Stimulated activated CD8-positive, alpha-beta memory T cell treated with anti-CD3 and anti-CD28 coated beads, Interleukin-4, amount 100 ng/mL, for 1 hour (primary cell): ENCODE measurements at places on chromosomes 3 and 15.

GRCh38 chr3:167151636-167152035 lies 228.5 kb downstream of the ZBBX start:
- DNase-seq, result no peak

- no peak for DNase-seq
These were observed 10.3 kb downstream of the CTNNB1 start for GRCh38 chr3:41209646-41210045.

GRCh38 chr3:31065765-31066164 lies 171.3 kb upstream of the GADL1 start:
- no peak for DNase-seq

GRCh38 chr15:32888221-32888761 lies 170.5 kb downstream of the GREM1 start:
- DNase-seq, result no peak

DNA sequence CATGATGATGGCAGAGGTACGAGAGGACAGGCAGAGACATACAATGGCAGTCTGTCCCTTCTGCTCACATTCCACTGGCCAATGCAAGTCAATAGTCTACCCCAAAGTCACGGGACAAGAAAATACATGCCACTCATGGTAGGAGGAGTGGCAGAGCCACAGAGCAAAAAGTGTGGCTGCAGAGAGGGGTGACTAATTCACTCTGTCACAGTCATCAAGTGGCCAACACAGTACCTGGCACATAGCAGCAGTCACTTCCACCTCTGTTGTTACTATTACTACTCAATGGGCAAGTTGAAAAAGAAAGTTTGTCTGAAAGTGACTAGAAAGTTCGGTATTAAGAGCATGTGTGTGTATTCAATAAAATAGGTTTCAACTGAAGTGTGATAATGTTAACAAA lies 91.4 kb downstream of the SMAD3 start:
- DNase-seq, result no peak

DNA sequence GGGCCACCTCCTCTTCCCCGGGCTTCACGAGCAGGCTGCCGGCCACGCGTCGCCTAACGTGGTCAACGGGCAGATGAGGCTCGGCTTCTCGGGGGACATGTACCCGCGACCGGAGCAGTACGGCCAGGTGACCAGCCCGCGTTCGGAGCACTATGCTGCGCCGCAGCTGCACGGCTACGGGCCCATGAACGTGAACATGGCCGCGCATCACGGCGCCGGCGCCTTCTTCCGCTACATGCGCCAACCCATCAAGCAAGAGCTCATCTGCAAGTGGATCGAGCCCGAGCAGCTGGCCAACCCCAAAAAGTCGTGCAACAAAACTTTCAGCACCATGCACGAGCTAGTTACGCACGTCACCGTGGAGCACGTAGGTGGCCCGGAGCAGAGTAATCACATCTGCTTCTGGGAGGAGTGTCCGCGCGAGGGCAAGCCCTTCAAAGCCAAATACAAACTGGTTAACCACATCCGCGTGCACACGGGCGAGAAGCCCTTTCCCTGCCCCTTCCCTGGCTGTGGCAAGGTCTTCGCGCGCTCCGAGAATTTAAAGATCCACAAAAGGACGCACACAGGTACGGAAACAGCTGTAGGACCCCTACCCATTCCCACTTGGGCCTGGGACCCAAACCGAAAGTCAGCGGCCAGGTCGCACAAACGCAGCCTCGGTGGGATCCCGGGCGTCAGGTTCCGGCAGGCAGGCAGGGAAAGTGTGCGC lies 1.5 kb downstream of the ZIC1 start:
- DNase-seq, result no peak

DNA sequence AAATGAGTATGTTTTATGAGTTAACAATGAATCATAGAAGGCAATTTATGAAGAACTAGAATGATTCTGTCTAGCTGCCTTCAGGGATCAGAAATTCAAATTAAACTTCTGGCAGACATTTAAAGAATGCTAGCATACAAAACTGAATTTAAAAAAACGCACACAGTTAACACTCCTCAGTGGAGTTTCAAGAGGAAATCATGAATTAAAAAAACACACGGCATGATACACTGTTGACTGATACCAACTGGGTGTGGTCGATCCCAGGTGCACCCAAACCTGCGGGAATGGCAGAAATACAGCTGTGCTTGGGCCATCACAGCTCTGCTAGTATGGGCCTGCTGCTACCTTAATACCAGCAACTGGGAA lies 526.0 kb downstream of the FOXP1 start:
- DNase-seq, result no peak

- DNase-seq, result no peak
These were observed 125.0 kb downstream of the ASB7 start for GRCh38 chr15:100727291-100727851.

- DNase-seq, result no peak
These were observed 396.4 kb upstream of the TPRG1 start for GRCh38 chr3:188775412-188775811.

DNA sequence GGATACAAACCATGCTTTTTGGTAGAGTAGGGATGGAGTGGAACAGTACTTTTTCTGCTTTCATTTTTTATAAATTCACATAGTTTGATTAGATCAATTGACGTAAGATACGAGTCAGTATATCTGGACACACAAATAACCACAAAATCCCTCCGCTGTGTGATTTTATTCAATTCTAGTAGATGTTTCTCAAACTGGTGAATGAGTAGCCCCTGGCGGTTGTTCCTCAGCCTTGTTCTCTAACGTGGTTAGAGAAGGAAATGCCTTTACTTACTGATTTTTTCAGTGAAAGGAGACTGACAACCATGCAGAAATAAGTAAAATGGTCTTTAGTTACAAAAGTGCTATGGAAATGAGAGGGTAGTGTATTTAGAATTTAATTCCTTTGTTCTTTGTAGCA lies 161.0 kb downstream of the TCF12 start:
- DNase-seq, result no peak

GRCh38 chr3:140455521-140456214 lies 222.2 kb upstream of the TRIM42 start:
- no peak for DNase-seq

- DNase-seq, result no peak
These were observed 65.9 kb upstream of the PLXND1 start for GRCh38 chr3:129672412-129672811.

DNA sequence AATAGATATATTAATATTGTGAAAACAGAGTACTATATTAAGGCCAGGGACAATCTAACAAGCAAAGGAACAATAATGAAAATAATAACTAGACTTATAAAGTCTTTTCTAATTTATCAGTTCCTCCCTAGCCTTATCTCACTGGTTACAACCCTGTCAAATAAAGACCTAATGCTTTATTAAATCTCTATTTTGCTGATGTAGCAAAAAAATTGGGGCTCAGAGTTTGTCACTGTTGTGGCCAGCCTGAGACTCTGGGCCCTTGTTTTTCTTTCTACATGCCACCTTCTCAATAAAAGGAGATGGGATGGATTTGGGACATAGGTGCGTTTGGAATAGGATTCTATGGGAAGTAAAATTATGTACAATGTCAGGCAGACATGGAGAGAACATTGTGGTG lies 937.0 kb downstream of the IGSF11 start:
- DNase-seq, result no peak

DNA sequence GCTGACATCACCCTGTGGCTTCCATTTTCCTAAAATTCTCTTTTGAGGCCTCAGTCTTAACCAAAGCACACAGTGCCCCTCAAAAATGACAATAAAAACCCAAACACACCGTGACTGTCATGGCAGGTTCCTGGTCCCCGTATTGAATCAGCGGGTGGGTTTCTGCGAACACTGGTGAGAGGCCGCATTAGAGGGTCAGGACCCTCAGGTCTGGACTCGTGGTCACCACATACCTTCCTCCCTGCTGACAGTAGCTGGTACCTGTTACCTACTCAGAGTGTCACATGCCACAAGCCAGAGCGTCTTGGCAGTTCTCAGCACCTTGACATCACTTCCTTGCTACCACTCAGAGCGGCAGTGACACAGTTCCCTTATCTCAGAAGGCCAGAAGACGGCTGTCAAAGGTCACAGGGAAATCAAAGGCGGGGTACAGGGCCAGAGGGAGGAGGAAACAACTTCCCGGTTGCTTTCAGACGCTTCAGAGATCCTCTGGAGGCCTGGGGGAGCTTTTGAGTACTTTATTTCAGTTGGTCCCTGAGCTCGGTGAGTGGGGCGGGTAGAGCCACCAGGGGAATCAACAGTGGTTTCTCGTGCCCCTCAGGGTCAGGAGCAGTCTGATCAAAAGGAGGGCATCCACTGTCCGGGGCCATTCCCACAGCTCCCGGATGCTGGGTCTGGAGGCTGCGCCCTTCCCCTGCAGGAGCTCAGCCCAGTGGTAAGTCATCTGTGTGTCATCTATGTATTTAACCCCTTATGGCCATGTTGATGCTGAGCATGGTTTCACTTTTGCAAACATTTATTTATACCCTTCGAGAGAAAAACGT lies at the start of the genes CCR5AS and CCRL2:
CCR5AS (minus strand) TSS at position 279 of the 824 bp plus-strand sequence.
CCRL2 (plus strand) TSS at position 472 of the 824 bp plus-strand sequence. CDS start 821 bp downstream, outside the sequence.
- DNase-seq, result no peak

- DNase-seq, result no peak
These were observed 41.8 kb downstream of the LEKR1 start for GRCh38 chr3:156867920-156868319.

DNA sequence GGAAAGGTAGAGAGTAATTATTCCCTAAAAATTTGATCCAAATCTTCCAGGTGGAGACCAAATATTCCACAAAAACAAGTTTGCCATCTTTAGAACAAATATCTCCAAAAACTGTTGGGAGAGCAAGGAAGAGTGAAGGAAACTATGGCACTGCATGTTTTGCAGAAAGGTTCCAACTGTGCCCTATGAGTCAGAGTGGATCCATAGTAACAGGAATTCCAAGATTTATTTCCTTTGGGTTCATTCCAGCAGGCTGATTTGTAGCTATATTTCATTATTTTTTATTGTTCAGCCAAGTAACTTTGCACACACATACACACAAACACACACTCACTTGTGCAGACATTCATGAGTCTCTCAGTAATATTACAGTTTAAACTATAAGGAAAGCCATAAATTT lies 459.7 kb upstream of the EPHA6 start:
- no peak for DNase-seq

GRCh38 chr3:15055019-15055557 lies 10.0 kb downstream of the MRPS25 start:
- no peak for DNase-seq

DNA sequence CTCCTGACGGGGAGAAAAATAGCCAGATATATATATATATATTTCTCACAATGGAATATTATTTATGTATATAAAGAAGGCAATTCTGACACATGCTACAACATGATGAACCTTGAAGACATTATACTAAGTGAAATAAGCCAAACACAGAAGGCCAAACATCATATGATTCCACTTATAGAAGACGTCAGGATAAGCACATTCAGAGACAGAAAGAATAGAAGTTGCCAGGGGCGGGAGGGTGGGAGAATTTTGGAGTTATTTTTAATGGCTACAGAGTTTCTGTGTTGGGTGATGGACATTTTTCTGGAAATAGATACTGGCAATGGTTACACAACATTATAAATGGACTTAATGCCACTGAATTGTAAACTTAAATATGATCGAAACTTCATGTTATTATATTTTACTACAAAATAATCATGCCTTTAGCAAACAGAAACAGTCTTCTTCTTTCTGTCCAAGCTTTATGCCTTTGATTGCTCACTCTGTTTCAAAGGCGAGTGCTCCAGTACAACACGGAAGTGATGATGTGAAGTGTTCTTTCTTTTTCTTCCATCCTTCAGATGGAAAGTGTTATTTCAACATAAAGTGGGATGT lies 514.0 kb downstream of the OCA2 start:
- no peak for DNase-seq

- DNase-seq, result no peak
These were observed 59.2 kb downstream of the CACNA2D2 start for GRCh38 chr3:50444213-50444612.

DNA sequence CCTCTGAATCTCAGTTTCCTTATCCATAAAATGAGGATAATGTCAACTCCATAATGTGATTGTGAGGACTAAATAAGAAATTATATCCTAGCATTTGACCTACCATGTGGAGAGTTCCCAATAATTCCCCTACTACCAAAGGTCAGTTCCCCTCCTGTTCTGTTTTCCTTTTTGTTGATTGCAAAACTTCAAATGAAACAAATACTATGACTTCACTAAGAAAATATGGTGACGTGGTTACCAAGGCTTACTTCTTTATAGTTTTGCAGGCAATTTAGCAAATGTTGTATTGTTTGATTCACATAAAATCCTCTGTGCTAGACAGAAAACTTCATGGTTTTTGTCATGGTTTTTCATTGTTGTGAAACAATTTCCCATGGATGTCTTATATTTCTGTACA lies 153.8 kb upstream of the RORA start:
- DNase-seq, result no peak

- peak; percentile 60 for DNase-seq
These were observed at the start of gene EOGT for GRCh38 chr3:69013253-69014021. TSS of gene EOGT (minus strand) at chr3:69013684. CDS start at chr3:69009846, 3,838 bp downstream.

- DNase-seq, result no peak
These were observed 22.8 kb downstream of the STOML1 start for GRCh38 chr15:73969151-73969759.

DNA sequence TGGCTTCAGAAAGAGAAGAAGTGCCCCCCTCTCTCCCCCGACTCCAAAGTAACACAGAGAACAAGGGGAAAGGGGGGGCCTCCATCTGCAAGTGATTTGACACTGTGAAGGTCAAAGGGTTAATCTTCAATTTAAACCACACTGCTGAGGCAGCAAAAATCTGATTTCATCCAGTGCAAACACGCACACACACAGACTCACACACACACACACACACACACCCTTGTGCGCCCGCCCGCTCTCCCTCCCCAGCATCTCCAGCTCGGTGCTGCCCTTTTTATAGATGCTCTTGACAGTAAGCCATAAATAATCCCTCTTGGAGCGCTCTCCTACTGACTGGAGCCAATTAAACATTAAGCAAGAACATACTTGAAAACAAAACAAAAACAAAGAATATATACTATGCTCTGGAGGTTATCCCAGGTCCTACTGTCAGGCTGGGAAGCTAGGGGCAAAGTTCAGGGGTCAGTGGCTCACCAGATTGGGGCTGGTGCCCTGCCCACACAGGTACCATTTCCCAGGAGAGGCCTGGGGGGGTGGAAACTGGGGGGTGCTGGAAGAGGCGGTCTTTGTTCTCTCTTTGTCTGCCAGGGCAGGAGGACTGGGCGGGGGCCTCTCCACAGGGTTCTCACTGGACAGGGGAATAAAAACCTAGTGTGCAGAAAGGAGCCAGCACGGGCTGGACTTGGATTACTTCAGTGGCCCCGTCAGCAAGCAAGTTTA lies 16.3 kb downstream of the BMF start:
- no peak for DNase-seq

DNA sequence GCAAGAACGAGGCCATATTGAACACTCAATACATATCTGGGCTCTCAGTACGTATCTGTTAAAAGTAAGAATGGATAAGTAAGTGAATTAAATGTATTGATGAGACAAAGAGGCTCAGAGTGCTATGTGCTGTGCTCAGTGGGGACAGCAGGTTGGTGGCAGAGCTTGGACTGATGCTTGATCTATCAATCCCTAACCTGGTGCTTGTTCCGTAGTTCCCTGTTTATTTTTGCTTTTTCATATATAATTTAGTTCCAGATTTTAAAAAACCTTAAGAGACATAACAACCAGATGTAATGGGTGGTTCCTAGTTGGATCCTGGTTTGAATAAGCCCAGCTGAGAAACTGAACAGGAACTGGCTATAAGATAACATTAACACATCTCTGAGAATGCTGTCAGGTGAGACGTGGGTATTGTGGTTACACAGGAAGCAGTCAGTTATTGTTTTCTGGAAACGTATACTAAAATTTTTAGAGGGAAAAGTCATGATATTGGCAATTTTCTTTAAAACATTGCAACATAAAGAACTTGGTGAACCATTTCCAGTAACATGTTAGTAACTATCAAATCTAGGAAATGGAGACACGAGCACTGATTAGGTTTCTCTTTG lies 120.5 kb downstream of the FOXB1 start:
- DNase-seq, result no peak

- no peak for DNase-seq
These were observed 18.3 kb upstream of the EPHB3 start for GRCh38 chr3:184543256-184543655.
